ENCODE measurements at places on chromosomes 4 and X.

DNA sequence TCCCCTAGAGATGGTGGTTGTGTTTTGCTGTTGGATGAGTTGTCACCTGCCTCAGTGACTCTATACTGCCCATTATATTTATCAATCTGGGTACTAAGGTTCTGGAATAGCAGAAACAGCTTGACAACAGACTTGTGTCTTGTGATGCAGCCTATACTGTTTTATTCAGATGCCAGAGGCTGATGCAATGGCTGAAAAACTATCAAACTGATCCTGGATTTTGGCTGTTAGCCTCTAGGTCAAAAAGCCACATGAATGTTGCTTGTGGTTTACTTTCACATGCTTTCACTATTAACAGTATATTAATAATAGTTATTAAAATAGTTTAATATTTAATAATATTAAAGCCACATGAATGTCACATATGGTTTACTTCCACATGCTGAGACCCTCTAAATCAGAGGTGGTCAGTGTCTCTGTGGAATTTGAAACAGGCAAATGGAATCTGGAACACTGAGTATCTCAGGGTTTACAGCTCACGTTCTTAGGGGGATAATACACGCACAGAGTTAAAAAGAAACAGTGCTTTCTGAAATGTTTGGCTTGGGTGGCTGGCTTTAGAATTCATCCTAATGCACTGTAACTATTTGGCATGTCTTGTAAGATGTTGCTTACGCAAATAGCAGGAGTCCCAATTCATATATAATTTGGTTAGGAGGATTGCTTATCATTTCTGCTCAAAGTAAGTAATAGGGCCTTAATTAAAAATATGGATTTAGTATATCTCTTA lies 82.5 kb upstream of the LCORL start:
- no peak for DNase-seq

GRCh38 chr4:159871141-159871540 lies 768.3 kb downstream of the RAPGEF2 start:
- DNase-seq = no peak

GRCh38 chrX:103910430-103910829 lies 52.0 kb upstream of the TMSB15B start:
- DNase-seq = no peak

GRCh38 chr4:89725268-89725667 lies 111.7 kb downstream of the SNCA start:
- DNase-seq = no peak

GRCh38 chrX:78064152-78064551 lies 39.9 kb upstream of the PGK1 start:
- DNase-seq = no peak

- no peak for DNase-seq
Observed at GRCh38 chrX:51192104-51192503, 140.5 kb upstream of the NUDT10 start.

DNA sequence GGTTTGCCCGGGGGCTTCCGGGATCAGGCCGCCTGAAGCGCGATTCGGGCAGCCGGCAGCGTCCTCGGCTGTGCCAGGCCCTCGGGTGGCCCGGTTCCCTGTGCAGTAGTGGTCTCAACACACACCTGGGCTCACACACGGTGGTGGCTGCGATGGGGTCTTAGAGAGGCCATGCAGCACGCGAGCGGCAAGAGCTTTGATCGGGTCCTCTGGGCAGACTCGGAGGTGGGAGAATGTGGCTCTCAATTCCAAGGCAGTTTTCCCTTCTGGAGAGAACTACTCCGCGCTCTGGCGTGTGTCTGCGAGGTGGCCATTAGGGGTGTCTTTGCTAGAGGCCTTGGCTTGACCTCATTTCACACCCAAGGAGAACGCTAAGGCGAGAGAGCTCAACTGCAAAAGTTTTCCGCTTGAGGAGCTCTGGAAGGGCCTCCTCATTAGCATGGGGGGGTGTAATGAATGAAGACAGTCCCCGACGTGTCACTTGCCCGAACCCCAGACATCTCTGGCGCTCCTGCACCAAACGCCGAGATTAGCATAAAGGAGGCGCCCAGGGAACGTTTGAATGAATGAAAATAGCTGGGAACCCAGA lies 771 bp upstream of the RBPJ start:
- no peak for DNase-seq

DNA sequence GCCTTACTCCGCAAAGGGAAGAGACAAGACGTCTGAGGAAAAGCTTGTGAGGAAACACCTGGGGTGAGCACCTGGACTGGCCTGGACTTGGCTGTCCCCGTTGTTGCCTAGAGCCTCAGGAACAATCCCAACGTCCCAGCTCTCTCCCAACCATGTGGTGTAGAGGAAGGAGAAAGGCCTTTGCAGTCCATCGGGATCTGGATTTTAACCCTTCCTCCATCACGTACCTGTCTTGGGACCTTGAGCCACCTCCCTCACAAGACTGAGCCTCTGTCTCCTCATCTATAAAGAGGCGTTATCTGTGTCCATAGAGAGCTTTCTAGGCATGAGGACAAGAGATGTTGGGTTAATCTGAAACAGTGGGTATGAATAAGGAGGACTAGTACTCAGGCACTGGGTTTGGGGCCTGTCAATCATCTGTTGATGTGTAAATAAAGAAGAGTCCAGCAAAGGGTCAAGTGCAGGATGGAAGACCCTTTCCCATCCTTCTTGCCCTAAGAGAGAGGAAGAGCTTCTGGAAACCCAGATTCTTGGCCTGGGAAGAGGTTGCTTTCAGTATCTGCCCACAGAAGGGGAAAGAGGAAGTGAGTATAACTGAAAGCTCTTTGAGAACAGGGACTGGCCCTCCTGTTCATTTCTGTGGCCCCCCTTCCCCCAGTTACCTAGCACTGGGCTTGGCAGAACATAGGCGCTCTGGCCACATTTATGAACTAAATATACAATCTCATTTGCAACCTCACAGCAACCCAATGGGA lies 137.1 kb downstream of the PJA1 start:
- DNase-seq = peak; percentile 0

GRCh38 chr4:139535228-139535870 lies 20.7 kb downstream of the SETD7 start:
- DNase-seq = no peak

DNA sequence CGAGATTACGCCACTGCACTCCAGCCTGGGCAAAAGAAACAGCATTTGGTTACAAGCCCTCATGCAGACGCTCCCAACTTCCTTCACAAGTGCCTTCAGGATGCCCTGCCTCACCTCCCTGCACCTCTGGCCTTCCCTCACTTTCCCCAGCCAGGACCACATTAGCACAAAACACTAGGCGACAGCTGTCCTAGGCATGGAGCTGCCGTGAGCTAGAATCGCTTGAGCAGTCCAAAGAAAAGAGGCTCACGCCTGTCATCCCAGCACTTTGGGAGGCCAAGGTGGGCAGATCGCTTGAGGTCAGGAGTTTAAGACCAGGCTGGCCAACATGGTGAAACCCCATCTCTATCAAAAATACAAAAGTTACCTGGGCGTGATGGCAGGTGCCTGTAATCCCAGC lies 15.8 kb downstream of the RNF212 start:
- no peak for DNase-seq

- DNase-seq = no peak
Observed at GRCh38 chrX:108028854-108029253, 16.0 kb upstream of the VSIG1 start.

DNA sequence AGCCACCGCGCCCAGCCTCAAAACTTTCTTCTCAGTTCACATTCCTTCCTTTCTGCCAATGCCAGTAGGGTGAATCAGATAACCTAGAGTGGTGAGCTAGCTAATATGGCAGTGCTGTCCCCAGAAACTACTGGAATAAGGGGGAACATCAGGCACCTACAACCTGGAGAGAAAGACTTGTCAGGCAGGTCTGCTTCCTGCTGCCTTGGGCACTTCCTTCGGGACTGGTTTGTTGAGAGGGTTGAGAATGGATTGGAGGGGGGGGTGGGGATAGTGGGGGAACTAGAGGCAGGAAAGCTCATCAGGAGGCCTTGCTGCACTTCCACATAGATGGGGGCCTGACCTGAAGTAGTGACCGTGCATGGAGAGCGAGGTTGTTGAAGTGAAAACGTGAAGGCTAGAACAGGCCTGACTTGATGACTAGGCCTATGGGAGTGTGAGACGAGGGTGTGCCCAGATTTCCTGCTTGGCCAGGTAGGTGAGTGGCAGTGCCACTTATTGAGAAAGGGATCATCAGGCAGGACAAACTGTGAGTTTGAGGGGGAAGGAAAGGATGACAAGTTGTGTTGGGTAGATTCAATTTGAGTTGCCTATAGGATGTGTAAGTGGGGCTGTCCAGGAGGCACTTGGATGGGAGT lies 33.4 kb downstream of the SLC25A5 start:
- DNase-seq = no peak

- no peak for DNase-seq
Observed at GRCh38 chr4:99746443-99746842, 70.2 kb upstream of the DAPP1 start.

- DNase-seq = no peak
Observed at GRCh38 chr4:124790471-124790870, 77.9 kb upstream of the ANKRD50 start.

- no peak for DNase-seq
Observed at GRCh38 chr4:147198411-147199051, 252.9 kb upstream of the TTC29 start.

- no peak for DNase-seq
Observed at GRCh38 chr4:85419103-85419502, 55.8 kb upstream of the ARHGAP24 start.

DNA sequence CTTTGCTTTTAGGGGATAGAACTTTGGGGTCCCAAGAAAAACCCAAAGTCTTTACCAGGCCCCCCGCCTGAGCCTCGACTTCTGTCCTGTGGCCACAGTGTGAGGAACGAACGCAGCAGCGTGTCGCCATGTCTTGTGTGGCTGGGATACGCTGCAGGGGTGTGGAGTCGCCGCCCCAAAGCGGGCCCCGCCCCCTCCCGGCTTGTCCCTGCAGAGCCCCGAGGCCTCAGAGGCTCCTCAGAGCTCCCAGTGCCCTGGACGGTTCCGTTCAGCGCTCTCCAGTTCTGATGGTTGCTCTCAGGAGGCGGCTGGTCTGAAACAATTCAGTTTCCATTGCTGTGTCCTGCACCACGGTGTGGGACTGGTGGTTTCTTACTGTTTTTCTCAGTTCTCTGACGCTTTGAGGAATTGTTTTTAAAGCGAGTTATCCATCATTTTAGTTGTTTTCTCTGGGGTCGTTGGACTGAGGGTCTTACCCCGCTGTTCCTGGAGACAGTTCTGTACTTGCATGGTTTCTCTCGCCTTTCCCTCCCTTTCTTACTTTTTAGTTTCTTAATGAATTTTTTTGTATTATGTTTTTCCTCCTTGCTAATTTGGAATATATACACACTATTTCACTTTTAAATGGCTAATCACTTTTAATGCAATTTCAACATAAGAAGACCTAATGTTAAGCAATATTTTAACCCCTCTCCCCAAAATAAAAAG lies 1.6 kb upstream of the IDUA start:
- DNase-seq = peak; percentile 84

DNA sequence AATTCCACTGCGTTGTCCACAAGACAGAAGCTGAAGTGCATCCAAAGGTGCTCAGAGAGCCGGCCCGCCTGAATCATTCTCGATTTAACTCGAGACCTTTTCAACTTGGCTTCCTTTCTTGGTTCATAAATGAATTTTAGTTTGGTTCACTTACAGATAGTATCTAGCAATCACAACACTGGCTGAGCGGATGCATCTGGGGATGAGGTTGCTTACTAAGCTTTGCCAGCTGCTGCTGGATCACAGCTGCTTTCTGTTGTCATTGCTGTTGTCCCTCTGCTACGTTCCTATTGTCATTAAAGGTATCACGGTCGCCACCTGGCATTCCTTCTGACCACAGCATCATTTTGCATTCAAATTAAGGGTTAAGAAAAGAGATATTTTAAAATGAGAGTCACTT lies 115.5 kb downstream of the NFKB1 start:
- no peak for DNase-seq

All from AG20443 (cell line).